ENCODE measurements at places on chromosomes 12 and 14.

DNA sequence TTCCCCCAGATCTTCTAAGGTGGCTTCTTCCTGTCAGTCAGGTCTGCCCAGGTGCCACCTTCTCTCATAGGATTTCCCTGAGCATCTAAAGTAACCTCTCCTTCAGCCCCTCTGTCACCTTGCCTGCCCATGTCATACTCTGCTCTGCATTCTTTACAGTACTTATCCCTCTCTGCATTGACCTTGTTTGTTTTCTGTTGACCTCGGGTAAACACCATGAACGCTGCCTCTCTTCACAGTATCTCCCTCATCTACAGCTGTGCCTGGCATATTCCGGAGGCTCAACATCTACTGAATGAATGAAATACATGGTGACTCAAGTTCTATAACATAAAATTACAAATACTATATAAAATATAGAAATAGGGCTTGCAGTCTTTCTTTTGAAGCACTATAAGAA lies 10.1 kb upstream of the PPM1A start:
- no peak for DNase-seq

GRCh38 chr14:30621940-30622830 lies at the start of gene SCFD1:
Gene SCFD1, plus strand, starts transcription at chr14:30622319. Its CDS starts 20 bp downstream, at chr14:30622339.
- peak; percentile 41 for DNase-seq

- no peak for DNase-seq
Observed at GRCh38 chr14:100857233-100857922, 31.5 kb downstream of the MEG3 start.

- DNase-seq: no peak
Observed at GRCh38 chr12:89960011-89960507, 251.4 kb upstream of the ATP2B1 start.

- DNase-seq: no peak
Observed at GRCh38 chr12:47938594-47938993, 24.8 kb upstream of the TMEM106C start.

DNA sequence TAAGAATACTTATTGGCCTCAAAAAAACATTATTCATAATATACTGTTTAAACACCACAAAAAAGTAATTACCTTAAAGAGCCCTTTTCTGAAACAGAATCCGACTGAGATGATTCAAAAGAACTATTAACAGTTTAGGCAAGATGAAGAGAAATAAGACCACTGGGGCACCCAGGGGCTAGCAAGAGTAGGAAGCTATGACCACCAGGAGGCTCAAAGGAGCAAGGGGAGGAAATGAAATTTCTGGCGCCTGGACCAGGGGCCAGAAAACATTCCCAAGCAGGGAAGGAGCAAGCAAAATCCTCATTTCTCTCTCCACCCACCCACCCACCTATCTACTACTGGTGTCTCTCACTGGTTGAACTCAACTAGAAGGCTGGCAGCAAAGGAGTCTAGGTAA lies 6.3 kb upstream of the DCAF4 start:
- DNase-seq: no peak

DNA sequence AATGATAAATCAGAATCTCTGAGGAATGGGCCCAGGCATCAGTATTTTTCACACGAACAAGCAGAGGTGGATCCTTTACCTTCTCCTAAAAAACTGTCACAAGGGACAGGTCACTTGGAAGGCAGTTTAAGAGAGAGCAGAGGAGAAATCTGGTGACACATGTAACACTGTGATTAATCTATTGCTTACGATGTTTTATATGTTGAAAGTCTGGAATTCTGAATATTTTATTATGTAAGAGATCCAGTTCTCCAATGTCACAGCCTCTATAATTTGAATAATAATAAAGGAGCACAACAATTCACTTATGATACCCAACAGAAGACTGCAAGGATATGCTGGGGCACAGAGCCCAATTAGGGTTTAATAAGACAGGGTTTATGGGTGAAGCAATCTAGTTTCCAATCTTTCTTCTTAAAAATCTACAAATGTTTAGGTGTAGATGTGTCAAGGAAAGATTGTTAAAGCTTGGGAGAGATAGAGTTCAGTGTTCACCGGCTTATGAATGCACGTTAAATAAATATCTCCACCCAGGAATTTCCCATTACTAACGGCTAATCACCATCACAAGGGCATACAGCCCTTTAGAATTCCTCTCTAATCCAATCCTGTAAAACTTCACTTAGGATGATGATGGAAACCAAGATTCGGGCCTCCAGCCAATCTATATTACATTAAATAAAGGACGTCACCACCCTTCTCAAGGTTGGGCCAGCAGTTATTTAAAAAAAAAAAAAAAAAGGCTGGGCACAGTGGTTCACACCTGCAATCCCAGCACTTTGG lies 23.4 kb downstream of the DUSP16 start:
- DNase-seq: no peak
